GM12878 (cell line): ENCODE measurements at places on chromosomes 16 and 17.

DNA sequence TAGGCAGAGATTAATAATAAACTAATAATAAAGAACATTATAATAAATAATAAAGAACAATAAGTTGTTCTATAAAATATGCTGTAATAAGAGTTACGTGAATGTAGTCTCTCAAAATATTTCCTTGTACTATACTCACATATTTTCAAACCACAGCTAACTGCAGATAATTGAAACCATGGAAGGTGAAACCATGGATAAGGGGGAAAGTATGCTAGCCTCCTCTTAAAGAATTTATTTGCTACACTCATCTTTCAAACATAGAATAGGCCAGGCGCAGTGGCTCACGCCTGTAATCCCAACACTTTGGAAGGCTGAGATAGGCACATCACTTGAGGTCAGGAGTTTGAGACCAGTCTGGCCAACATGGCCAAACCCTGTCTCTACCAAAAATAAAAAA, 18.5 kb downstream of the CYTH1 start:
- H3K4me3 ChIP-seq = no peak overlapping the region
- no peaks in the 10 kb centered on the region for H3K27me3 ChIP-seq
- no peak for DNase-seq
- peaks cover 44% of the 10 kb centered on the region for H3K4me1 ChIP-seq
- H3K27ac ChIP-seq = no peak overlapping the region
- 0 out of 2 replicates have a peak, but pooled peaks cover 4% of the 10 kb centered on the region for H3K36me3 ChIP-seq

GRCh38 chr16:53895433-53895832, 191.5 kb downstream of the FTO start:
- no peaks in the 10 kb centered on the region for H3K4me1 ChIP-seq
- no peaks in the 10 kb centered on the region for H3K27me3 ChIP-seq
- H3K4me3 ChIP-seq = no peak overlapping the region
- no peak for DNase-seq
- H3K36me3 ChIP-seq = no peaks in the 10 kb centered on the region

DNA sequence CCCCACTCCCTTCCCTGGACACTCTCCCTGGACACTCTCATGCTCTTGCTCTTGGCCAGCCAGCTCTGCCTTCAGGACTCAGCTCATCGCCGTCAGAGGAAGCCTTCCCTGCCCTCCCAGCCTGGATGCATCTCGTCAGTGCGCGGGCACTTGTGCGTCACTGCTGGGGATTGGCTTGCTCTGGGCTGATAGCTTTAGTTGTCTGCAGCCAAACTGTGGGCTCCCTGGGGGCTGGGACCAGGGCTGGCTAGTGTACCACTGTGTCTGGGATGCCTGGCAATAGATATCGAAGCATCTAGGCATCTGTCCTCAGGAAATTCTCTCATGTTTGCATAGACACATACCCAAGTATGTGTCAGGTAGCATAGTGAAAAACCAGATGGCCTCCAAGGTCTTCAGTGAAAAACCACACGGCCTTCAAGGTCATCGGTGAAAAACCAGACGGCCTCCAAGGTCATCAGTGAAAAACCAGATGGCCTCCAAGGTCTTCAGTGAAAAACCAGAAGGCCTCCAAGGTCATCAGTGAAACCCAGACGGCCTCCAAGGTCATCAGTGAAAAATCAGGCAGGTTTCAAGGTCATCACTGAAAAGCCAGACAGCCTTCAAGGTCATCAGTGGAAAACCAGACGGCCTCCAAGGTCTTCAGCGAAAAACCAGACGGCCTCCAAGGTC, 72.0 kb downstream of the CMIP start:
- H3K27me3 ChIP-seq = no peaks in the 10 kb centered on the region
- H3K4me1 ChIP-seq = peaks cover 45% of the 10 kb centered on the region
- H3K4me3 ChIP-seq = no peak overlapping the region
- no peak overlapping the region for H3K27ac ChIP-seq
- peaks cover 4% of the 10 kb centered on the region for H3K36me3 ChIP-seq

- H3K4me1 ChIP-seq = no peaks in the 10 kb centered on the region
- DNase-seq = no peak
- H3K27ac ChIP-seq = no peak overlapping the region
- peaks cover 12% of the 10 kb centered on the region for H3K36me3 ChIP-seq
- no peak overlapping the region for H3K4me3 ChIP-seq
- H3K27me3 ChIP-seq = no peaks in the 10 kb centered on the region
These were observed 80.8 kb upstream of the NOL11 start for GRCh38 chr17:67636834-67637520.

- H3K27ac ChIP-seq = no peak overlapping the region
- no peaks in the 10 kb centered on the region for H3K4me1 ChIP-seq
- H3K36me3 ChIP-seq = no peaks in the 10 kb centered on the region
- DNase-seq = no peak
- H3K27me3 ChIP-seq = no peaks in the 10 kb centered on the region
- no peak overlapping the region for H3K4me3 ChIP-seq
These were observed 870.2 kb upstream of the GOT2 start for GRCh38 chr16:59604354-59604753.

- no peaks in the 10 kb centered on the region for H3K27me3 ChIP-seq
- no peak overlapping the region for H3K27ac ChIP-seq
- no peaks in the 10 kb centered on the region for H3K36me3 ChIP-seq
- DNase-seq = no peak
- H3K4me3 ChIP-seq = no peak overlapping the region
These were observed 56.0 kb downstream of the CLUH start for GRCh38 chr17:2655546-2655945.

DNA sequence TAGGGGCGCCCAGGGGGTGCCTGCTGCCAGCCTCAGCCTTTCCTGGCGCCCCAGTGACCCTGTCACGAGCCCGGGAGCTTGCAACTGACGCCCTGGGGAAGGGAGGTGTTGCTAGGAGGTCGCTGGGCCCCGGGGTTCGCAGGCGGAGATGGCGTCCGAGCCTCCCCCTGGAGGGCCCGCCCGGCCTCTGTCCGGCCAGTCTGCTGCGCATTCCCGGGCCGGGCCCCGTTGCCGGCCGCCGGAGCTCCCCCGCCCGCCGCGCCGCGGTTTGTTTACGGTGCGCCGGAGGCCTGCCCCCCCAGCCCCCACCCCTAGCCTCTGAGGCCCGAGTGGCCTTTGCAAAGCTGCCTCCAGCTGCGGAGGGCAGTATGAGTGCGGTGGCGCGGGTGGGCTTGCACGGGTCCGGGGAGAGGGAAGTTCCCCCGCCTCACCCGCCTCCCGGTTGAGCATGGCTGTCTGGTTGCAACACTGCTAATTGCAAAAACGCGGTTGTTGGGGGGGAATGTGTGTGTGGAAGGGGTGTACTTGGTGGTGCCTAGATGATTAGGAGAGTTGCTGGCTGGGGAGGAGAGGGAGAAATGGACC, 514 bp downstream of the THRA start:
- no peaks in the 10 kb centered on the region for H3K36me3 ChIP-seq
- H3K27me3 ChIP-seq = peaks cover 10% of the 10 kb centered on the region; the same call in 1 of the 2 replicates
- DNase-seq = no peak
- peak overlapping the region; percentile 93 for H3K4me3 ChIP-seq

- 0 out of 2 replicates have a peak, but pooled peaks cover 1% of the 10 kb centered on the region for H3K27me3 ChIP-seq
- peaks cover 32% of the 10 kb centered on the region for H3K4me1 ChIP-seq
- H3K4me3 ChIP-seq = no peak overlapping the region
- no peak for DNase-seq
- H3K27ac ChIP-seq = no peak overlapping the region
These were observed 3.9 kb downstream of the SSTR2 start for GRCh38 chr17:73168667-73169066.

GRCh38 chr17:18093616-18094408, 6.1 kb downstream of the DRG2 start:
- DNase-seq = no peak
- no peaks in the 10 kb centered on the region for H3K4me1 ChIP-seq
- peaks cover 4% of the 10 kb centered on the region for H3K36me3 ChIP-seq

GRCh38 chr16:4790261-4790660, 2.1 kb upstream of the SEPTIN12 start:
- H3K4me1 ChIP-seq = no peaks in the 10 kb centered on the region
- no peaks in the 10 kb centered on the region for H3K36me3 ChIP-seq
- H3K27me3 ChIP-seq = no peaks in the 10 kb centered on the region
- H3K27ac ChIP-seq = no peak overlapping the region

DNA sequence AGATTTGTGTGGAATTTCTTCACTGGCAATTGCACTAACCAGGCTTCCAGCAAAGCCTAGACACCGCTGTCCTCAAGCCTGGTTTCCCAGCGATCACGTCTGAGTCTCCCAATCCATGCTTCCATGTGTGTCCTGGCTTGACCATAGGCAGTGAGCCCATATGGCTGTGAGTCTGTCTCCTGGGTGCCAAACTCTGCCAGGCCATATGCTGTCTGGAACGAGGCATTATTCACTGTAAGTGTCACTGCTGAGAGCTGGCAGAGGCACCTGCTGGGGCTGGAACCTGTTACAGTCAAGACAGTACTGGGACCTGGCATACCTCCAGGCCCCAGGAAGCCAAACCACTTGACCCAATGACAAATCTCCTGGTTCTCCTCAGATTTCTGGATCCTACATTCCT, 60.4 kb downstream of the HS3ST2 start:
- no peaks in the 10 kb centered on the region; the same call in 1 of the 2 replicates for H3K27me3 ChIP-seq
- H3K36me3 ChIP-seq = no peaks in the 10 kb centered on the region
- no peaks in the 10 kb centered on the region for H3K4me1 ChIP-seq

DNA sequence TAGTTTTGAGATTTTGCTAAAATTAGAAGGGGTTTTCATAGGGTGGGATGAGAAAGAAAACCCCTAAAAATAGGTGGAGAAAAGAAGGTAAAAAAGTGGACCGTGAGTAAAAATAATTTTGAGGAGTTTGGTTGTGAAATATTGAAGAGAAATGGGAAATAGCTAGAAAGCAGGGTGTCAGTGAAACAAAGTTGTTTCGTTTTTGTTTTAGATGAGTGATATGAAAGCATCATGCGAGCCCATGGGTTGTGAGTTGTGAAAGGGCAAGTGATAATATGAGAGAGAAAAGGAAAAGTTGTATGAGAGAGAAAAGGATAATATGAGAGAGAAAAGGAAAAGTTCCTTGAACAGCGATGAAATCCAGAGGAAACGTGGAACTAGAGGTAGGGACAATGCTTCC, 7.3 kb upstream of the SMIM36 start:
- H3K4me1 ChIP-seq = no peaks in the 10 kb centered on the region
- no peaks in the 10 kb centered on the region for H3K27me3 ChIP-seq
- no peaks in the 10 kb centered on the region for H3K36me3 ChIP-seq
- H3K4me3 ChIP-seq = no peak overlapping the region

- H3K27me3 ChIP-seq = peaks cover 4% of the 10 kb centered on the region
- H3K27ac ChIP-seq = no peak overlapping the region
- no peak overlapping the region for H3K4me3 ChIP-seq
- no peaks in the 10 kb centered on the region for H3K36me3 ChIP-seq
These were observed 17.7 kb downstream of the FOXL1 start for GRCh38 chr16:86595983-86596605.

- peaks cover 6% of the 10 kb centered on the region; the same call in 1 of the 2 replicates for H3K4me1 ChIP-seq
- H3K27me3 ChIP-seq = no peaks in the 10 kb centered on the region
- no peaks in the 10 kb centered on the region for H3K36me3 ChIP-seq
- peak overlapping the region; percentile 97 for H3K27ac ChIP-seq
These were observed 775 bp downstream of the CYTH1 start for GRCh38 chr17:78781104-78781892.

- no peak overlapping the region for H3K27ac ChIP-seq
- DNase-seq = no peak
- H3K4me3 ChIP-seq = no peak overlapping the region; the same call in 1 of the 2 replicates
- no peaks in the 10 kb centered on the region for H3K36me3 ChIP-seq
- H3K27me3 ChIP-seq = peaks cover 7% of the 10 kb centered on the region; the same call in 1 of the 2 replicates
These were observed 445 bp upstream of the DBNDD1 start for GRCh38 chr16:90019543-90020259.

GRCh38 chr16:67415872-67416793, at the start of gene ZDHHC1:
Gene ZDHHC1, minus strand, starts transcription at chr16:67416477. Its CDS starts 8,702 bp downstream, at chr16:67407775.
- H3K36me3 ChIP-seq = no peaks in the 10 kb centered on the region
- no peak within 1 kb of the TSS for H3K27ac ChIP-seq
- peak within 1 kb of the TSS; percentile 68; the same call in 1 of the 2 replicates for H3K4me3 ChIP-seq

DNA sequence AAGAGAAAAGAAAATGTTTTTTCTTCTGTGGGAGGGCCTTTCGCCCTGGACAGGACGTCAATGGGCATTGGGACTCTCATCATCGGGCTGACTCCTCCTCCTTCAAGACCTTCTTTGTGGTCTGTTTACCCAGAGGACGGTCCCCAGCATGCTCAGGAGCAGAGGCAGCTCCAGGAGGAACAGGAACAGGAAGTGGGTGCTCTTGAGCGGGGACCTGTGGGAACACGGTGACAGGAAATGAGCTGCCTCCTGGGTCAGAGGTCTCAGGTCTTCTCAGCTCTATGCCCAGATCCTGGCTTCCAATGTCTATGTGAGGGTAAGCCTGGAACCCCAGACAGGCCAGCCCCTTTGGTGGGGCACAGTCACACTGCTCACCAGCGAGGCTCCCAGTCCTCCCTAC, 12.2 kb downstream of the CD300LD start:
- H3K36me3 ChIP-seq = no peaks in the 10 kb centered on the region
- no peaks in the 10 kb centered on the region for H3K4me1 ChIP-seq
- DNase-seq = no peak
- H3K27me3 ChIP-seq = no peaks in the 10 kb centered on the region
- H3K4me3 ChIP-seq = no peak overlapping the region
- no peak overlapping the region for H3K27ac ChIP-seq

- no peak overlapping the region for H3K27ac ChIP-seq
- H3K4me3 ChIP-seq = no peak overlapping the region
- no peaks in the 10 kb centered on the region for H3K27me3 ChIP-seq
- no peaks in the 10 kb centered on the region for H3K4me1 ChIP-seq
- H3K36me3 ChIP-seq = no peaks in the 10 kb centered on the region
These were observed 51.8 kb downstream of the MYH3 start for GRCh38 chr17:10605221-10605783.

DNA sequence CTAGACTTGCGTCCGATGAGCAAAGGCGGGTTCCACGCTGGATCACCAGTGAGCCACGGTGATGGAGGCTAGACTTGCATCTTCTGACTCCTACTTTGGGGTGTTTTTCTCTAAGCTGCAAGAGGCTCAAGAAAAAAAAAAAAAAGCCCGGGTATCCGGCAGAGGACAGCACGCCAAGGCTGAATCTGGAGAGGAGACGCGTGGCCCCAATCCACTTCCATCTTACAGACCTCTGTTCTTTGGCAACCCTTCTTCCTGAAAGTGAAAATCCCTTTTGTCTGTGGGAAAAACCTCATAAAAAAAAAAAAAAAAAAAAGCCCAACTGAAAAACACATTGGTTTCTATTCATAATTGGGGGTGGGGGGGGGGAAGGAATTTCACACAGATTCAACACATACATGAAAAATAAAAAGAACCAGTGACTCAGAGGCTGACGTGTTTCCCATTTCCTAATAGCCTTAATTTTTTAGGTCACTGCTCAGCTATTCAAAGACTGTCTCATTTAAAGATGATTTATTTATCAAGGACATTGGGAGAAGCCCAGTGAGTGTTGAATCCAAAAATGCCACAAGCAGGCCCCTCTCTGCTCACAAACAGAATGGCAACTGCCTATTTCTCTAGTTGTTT, 258.3 kb downstream of the FOXL1 start:
- no peak overlapping the region for H3K4me3 ChIP-seq
- H3K27me3 ChIP-seq = no peaks in the 10 kb centered on the region
- no peak overlapping the region for H3K27ac ChIP-seq
- DNase-seq = no peak
- no peaks in the 10 kb centered on the region for H3K4me1 ChIP-seq
